ENCODE measurements at places on chromosomes 7 and 10.

GRCh38 chr7:78284945-78285344 is 486.4 kb downstream of the PHTF2 start:
- DNase-seq = no peak

DNA sequence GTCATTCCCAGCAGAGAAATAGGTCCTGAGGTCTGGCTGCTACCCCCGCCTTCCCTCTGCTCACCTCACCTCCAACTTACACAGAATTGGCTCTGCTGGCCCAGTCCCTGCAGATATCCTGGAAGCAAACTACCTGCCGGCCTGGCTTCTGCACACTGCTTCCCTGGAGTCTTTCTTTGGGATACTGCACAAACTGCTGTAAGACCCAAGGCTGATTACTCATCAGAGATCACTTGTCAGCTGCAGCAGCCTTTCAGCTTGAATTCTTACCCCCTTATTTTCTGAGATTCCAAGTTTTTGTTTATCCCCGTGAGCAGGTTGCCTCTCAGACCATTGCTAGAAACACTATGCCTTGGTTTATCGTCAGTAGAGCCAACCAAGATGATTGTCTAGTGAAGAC is 426.4 kb downstream of the PHTF2 start:
- DNase-seq = no peak

GRCh38 chr7:129522088-129522970 is 20.0 kb downstream of the SMKR1 start:
- DNase-seq = no peak

DNA sequence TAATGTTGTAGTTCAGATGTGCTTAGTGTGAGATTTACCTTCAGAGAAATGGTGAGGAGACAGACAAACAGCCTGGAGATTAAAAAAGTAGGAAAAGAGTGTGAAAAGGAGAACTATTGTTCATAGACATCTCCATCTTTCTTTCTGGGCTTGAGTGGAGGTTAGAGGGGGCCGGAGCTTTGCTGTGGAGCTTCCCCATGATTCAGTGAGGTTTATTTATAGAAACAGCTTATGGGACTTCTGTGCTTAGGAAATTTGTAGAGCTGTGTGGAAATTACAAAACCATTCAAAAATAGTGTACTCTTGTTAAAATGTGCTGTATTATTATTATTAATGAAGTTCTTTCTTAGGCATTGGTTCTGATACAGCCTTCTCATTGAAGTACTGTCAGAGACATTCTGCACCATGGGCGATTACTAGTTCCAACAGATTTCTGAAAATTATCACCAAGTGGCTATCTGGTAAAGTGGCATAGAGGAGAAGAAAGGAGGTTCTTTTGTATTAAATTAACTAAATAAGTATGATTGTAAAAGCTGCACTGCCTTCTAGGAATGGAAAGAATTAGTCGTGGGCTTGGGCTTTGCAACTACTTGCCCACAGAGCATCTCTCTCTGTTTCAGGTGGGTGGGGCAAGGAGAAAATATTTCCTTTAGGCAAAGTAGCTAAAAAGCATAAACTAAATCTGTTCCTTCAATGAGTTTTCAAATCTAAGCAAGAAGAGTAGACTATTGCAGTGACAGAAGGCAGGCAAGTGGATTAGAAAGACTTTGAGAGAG is 8.7 kb upstream of the TCAF1 start:
- DNase-seq = no peak

DNA sequence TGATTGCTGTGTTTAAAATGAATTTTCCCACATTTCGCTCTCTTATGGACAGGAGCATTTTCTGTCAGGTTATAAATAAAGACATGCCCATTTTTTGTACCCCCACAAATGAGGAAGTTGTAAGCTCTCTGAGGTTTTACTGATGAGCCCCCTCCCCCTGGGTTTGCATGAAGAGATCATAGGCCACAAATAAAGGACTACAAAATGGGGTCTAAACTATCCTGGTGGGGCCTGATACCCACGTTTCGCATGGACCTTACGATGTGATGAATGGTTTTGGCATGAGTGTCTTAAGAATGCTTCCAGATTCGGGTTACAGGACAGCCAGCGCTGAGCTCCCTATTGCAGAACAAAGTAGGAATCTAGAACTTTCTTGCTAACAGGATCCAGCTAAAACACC is 5.8 kb downstream of the IKZF1 start:
- DNase-seq = no peak

Data from amniotic stem cell (primary cell).